Dorsolateral prefrontal cortex (tissue), 122 donors: ENCODE measurements at places on chromosomes 13 and 19. TPM values are rescaled to one million over a fixed set of nuclear protein-coding genes. Genes with fewer than 3 reads are reported as not detected.

The ZNF835 gene
- 11.9 TPM for total RNA-seq

The HIF3A gene
- total RNA-seq: 93.2 TPM

The KLK14 gene
- total RNA-seq: 1.7 TPM

The FOXA3 gene
- not detected for total RNA-seq

The C2CD4C gene
- total RNA-seq: 8.9 TPM

The GTPBP3 gene
- 21.8 TPM for total RNA-seq

The SIGLEC9 gene
- total RNA-seq: 7.2 TPM

The PTGIR gene
- 0.80 TPM for total RNA-seq

The SBK3 gene
- not detected for total RNA-seq

The CGB2 gene
- not detected for total RNA-seq

The AKT2 gene
- total RNA-seq: 180 TPM

The SPRED3 gene
- 15.2 TPM for total RNA-seq

The TTYH1 gene
- total RNA-seq: 334 TPM

The ZNF100 gene
- 18.9 TPM for total RNA-seq

The ANGPTL4 gene
- 50.8 TPM for total RNA-seq

The ZNF844 gene
- total RNA-seq: 18.4 TPM

The ZNF626 gene
- 21.4 TPM for total RNA-seq
